NCI-H526 (cell line): ENCODE measurements at places on chromosomes 5 and 9.

GRCh38 chr5:155211764-155212163, 198.2 kb downstream of the KIF4B start:
- DNase-seq: no peak

DNA sequence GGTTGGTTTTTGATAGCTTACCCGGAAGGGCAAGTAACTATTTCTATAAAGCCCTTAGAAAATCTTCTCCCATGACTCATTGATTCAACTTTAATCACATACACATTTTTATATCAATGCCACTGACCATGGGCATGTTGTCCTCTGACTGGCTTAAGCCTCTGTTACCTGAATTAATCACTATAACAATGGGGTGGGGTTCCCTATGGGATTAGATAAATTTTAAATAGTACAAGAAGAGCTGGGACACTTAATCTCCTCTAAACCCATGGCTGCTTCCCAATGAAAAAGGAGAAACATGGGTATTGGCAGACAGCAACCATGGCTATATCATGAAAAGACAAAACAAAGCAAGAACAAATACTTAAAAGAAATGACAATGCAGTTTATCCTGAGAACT, 636.2 kb downstream of the BRINP1 start:
- DNase-seq: no peak

DNA sequence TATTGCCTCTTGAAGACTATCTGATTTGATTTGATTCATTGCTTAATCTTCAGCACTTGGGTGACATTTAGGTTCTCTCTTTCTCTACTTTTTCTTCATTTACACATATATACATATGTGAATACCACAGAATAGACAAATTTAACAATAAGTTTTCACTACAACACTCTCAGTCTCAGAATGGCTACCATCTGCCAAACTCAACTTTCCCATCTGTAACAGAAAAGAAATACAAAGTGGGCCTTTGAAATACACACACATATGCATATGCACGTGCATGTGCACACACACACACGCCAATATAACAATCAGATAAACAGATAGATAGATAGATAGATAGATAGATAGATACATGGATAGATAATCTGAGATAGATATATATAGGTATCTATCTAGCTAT, 762.8 kb upstream of the NUDT12 start:
- no peak for DNase-seq

GRCh38 chr5:146877178-146877681, 1.3 kb downstream of the PPP2R2B start:
- DNase-seq: no peak
